ENCODE measurements at places on chromosomes 6 and 20.

DNA sequence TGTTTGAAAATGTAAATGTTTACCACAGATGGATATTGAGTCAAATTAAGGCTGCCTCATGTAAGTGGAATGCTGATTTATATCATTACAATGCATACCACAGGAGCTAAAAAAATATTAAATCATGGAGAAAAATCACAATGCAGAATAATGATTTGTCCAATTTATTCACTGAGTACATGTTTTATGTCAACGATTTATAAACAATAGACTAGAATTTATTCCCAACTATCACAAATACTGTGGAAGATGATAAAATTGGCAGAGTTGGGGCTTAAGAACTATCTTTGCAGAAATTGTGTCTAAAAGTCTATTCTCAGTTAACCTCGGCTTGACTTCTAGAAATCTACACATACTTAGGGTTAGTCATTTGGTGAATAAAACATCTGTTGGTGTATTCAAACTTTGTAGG is 472.1 kb upstream of the MARCKS start:
- no peak for DNase-seq

- DNase-seq, result no peak
Observed at GRCh38 chr20:22927537-22927936, 107.6 kb upstream of the SSTR4 start.

DNA sequence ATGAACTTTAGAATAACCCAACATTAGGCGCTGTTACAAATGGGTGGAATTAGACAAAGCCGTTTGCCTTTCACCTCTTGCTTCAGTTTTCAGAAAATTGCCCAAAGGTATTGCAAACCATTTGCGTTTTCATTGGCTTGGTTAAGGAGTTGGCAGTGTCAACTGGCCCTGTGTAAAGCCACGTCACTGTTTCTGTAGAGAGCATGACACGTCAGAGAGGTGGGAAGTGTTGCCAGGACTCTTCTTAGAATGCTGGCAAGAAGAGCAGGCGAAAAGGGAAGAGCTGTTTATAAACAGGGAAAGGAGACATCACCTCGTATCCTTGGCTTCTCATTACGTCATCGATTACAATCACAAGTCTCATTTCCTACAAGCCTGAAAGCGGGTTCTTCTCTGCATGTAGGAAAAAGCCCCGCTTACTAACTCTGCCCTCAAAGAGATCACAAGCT is 4.2 kb upstream of the IRF4 start:
- DNase-seq, result no peak

- DNase-seq, result no peak
Observed at GRCh38 chr6:44016131-44016870, 111.0 kb downstream of the MRPL14 start.

- no peak for DNase-seq
Observed at GRCh38 chr20:41719151-41719550, 101.0 kb upstream of the CHD6 start.

GRCh38 chr6:169949511-169950097 is 198.2 kb downstream of the ERMARD start:
- no peak for DNase-seq

DNA sequence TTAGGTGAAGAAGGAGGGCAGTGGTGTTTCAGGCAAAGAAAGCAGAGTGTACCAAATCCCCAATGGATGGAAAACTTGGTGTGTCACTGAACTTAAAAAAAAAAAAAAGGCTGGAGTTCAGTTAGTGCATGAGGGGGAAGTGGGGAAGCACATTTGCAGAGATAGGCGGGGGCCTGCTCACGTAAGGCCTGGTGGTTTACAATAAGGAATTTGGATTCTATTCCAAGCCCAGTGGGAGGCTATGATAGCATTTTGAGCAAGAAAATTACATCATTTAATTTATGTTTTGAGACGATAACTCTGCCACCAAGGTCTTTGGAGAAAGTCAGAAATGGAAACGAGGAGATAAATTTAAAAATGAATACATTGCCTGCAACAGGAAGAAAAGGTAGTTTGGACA is 225.5 kb downstream of the EYA4 start:
- DNase-seq, result no peak

DNA sequence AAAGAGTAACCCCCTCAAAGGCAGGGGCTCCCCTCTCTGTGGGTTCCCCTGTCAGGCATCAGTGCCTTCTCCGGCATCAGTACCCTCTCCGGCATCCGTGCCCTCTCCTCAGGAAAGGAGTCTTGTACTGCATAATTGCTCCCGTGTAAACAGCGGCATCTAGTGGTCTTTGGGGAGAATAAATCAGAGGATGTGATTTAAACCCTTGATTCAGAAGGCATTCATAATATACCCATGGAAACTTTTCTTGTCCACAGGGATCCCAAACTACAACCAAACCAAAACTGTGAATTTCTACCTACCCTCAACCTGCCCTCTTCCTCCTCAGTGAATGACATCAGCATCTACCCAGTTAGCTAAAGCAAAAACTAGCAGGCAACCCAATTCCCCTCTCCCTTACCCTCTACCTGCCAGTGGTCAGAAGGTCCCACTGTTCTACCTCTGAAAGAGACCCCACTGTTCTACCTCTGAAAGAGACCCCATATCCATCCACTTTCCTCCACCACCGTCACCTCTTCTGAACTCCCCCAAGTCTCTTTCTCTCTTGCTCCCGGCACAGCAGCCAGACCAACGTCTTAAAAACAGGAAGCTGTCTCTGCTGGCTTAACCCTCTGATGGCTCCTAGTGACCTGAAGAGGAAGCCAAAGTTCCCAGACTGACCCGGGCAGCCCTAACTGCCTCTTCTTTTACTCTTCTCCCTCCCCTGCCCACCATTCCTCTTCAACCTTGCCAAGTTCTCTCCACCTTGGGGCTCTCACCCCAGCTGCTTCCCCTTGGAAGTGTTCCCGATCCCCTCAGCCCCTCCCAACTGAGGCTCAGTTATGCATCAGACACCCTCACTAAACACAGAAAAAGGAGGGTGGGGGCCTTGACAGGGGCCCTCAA is 27.2 kb downstream of the UBE2V1 start:
- DNase-seq, result no peak

- peak; percentile 15 for DNase-seq
Observed at GRCh38 chr20:37947943-37948342, 45.0 kb downstream of the VSTM2L start.

GRCh38 chr6:82072751-82073150 is 174.8 kb downstream of the IBTK start:
- no peak for DNase-seq

DNA sequence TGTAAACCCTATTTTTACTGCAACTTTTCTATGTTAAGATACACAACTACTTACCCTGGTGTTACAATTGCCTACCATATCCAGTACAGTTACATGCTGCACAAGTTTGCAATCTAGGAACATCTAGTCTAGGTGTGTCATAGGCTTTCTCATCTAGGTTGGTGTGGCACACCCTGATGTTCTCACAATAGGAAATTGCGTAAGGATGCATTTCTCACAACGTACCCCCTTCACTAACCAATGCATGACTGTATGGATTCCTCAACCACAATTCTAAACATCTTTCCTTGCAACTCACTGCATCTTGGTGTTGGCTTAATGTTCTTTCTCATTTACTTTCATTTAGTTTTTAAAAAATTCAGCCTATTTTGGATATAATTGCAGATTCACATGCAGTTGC is 31.6 kb downstream of the GJA10 start:
- no peak for DNase-seq

GRCh38 chr6:152272486-152272885 is 364.7 kb downstream of the SYNE1 start:
- DNase-seq, result no peak

- no peak for DNase-seq
Observed at GRCh38 chr6:3566812-3567211, 110.0 kb upstream of the SLC22A23 start.

DNA sequence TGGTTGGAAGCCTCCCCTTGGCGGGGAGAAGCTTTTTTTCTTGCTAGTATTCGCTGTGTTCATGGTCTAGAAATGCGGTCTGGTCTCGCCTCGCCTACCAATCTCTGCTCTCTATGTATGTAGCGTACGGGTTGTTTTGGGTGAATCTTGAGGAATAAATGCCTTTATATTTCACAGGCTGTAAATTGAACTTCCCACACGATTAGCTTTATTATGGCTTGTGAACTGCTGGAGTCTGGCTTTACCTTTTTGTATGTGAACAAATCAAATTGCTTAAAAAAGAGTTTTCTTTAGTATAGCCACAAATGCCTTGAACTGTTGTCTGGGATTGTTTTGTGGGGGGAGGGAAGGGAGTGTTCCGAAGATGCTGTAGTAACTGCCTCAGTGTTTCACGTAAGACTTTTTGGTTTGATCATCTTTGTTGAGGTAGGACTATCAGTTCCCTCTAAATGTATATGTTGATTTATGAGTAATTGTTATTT is 2.2 kb downstream of the INSM1 start:
- no peak for DNase-seq

- no peak for DNase-seq
Observed at GRCh38 chr20:35002426-35003210, 47.0 kb downstream of the MYH7B start.

GRCh38 chr6:17886891-17887290 is 100.5 kb downstream of the KIF13A start:
- no peak for DNase-seq

GRCh38 chr6:149995235-149995750 is 30.0 kb downstream of the RAET1L start:
- DNase-seq, result no peak

- no peak for DNase-seq
Observed at GRCh38 chr6:34315780-34316179, 67.0 kb upstream of the SMIM29 start.

DNA sequence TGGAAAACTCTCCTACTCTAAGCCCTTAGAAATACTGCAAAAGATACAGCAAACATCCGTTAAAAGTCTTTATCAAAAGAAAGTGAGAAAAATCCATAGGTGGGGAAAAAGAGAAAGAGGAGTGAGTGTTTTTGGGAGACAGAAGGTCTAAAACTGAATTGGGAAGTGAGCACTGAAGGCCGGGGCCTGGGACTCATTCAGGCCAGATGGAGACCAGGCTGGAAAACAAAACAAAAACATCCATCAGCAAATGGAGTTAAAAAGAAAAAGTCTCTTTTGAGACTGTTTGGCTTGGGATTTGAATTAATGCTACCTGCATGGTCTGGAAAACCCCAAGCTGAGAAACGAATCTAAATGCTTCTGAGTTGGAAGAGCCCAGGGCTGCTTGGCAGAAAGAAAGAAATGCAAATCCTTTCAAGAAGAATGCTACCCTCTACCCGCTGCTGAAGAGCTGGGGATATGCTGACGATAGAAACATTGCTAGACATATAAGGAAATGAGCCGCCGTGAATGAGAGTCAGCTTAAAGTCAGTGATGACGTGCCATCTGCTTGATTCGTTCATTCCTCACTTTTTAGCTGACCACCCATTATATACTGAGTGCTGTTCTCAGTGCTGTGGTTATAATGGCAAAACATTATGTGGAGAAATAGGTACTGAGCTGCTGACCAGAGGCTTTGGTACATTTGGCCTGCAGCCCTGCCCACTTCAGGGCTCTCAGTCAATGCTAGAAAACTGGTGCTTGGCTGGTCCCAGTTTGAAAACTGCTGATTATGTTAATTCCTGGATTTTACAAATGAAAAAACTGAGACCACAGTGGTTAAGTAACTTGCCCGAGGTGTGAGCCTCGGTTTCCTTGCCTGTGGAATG is 28.0 kb upstream of the TULP4 start:
- no peak for DNase-seq

DNA sequence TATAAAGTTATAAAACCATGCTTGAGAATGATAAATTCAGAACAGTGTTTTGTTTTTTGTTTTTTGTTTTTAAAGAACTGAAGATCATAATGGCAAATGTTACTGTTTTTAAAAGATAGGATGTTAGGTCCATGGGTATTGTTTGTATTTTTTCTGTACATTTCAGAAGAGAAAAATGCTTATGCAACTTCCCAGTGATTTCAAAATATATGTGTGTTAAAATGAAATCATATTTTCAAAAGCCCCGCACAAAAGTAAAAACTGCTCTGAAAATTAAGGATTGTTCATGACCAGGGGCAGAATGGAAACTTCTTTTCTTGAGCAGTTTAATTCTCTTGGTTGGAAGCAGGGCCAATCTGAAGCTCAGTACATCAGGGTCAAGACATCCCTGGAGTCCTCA is 109.2 kb upstream of the SIRPG start:
- DNase-seq, result no peak

GRCh38 chr20:9099372-9099771 is 30.5 kb downstream of the PLCB4 start:
- DNase-seq, result no peak

DNA sequence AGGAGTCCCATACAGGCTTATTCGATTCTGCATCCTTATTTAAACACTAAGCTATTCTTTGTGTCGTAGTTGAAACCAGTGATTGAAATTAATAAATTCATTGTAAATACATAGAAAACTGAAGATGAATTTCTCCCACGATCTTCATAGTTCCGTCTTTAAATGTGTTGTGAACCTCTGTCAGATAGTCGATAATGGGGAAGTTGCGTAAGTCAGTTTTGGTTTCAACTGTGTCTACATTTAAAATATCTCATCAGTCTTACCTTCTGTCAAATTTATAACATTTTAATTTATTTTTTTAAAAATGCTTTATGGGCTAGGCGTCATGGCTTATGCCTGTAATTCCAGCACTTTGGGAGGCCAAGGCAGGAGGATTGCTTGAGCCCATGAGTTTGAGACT is 12.7 kb downstream of the STX11 start:
- no peak for DNase-seq

DNA sequence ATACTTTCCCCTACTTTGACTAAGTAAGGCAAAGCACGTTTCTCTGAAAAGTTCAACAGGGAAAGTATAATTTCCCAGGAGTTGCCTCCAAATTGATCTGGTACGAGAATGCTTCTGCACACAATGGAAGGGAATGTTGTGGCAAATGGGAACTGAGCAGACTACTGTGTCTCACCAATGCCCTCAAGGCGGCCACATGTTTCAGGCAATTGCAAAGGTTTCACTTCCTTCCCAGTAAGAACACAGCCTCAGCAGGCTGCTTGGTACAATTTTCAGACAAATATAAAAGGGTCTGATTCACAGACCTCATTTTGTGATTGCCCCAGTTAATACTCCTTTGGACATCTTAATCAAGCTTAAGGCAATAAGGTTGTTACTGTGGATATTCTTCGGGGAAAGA is 71.2 kb downstream of the KIAA0319 start:
- no peak for DNase-seq

- no peak for DNase-seq
Observed at GRCh38 chr20:37229357-37229756, 32.3 kb downstream of the GHRH start.

DNA sequence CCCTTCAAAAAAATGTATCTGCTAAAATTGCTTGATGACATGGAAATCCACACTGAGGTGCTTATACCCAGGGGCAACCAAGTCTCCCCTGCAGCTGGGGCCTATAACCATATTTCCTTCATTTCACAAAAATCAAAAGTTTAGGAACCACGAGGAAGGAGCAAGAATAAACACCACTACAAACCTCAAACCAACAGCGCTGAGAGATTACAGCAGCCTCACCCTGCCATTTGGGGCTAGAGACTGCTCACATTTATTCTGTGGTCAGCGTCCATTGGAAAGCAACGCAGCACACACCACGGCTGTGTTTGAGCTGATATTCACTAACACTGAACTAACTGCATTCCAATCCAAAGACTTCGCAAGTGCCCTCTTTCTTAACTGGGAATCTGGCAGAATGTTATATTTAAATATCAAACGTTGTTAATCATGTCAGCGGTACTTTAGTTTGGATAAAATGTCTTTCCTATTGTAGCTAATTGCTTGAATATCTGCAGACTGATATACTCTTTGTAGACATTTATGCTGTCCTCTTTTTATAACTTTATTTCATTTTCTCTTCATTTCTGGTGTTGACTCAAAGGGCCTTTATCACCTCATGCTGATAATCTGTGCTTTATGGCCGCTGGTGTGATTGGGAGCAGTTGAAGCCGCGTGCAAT is 94.6 kb downstream of the FOXA2 start:
- DNase-seq, result no peak

All from type B pancreatic cell (in vitro differentiated cells).